ENCODE measurements at places on chromosomes 5 and 9. TPM values are rescaled to one million over a fixed set of nuclear protein-coding genes. Genes with fewer than 3 reads are reported as not detected.

DNA sequence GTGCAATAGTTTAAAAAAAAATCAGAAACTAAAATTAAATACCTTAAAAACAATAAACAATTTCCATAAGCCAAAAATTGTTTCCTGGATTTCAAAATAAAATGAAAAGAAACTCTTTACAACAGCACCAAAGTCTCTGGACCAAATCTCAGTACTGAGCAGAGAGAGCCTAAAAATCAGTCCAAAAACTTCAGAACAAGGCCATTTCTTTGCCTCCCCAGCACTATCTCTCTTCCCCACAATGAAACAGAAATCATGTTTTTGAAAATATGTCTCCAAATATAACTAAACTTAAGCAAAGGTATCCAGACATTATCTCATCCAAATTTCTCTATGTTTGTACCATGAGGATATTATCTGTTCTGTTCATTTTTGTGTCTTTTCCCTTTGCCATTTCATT, 1.0 kb downstream of the FREM1 start:
- DNase-seq: no peak

Gene TLE1
- total RNA-seq: 74.1 TPM

DNA sequence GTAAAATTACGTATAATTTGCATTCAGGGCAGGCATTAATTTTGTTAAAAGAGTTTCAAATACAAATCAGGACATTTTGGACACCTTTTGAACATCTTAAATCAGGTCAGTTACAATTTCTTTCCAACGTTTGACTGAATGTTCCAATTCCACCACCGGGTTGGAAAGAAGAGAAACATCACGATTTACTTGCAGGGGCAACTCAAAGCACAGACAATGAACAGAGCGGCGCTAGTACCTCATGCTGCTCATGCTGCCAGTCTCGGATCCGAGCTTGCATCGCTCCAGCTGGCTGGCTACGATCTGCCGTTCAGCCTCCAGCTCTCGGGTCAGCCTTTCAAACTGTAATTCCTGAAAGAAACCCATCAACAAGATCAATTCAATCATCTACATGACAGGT, 339.5 kb downstream of the CTNND2 start:
- no peak for DNase-seq

DNA sequence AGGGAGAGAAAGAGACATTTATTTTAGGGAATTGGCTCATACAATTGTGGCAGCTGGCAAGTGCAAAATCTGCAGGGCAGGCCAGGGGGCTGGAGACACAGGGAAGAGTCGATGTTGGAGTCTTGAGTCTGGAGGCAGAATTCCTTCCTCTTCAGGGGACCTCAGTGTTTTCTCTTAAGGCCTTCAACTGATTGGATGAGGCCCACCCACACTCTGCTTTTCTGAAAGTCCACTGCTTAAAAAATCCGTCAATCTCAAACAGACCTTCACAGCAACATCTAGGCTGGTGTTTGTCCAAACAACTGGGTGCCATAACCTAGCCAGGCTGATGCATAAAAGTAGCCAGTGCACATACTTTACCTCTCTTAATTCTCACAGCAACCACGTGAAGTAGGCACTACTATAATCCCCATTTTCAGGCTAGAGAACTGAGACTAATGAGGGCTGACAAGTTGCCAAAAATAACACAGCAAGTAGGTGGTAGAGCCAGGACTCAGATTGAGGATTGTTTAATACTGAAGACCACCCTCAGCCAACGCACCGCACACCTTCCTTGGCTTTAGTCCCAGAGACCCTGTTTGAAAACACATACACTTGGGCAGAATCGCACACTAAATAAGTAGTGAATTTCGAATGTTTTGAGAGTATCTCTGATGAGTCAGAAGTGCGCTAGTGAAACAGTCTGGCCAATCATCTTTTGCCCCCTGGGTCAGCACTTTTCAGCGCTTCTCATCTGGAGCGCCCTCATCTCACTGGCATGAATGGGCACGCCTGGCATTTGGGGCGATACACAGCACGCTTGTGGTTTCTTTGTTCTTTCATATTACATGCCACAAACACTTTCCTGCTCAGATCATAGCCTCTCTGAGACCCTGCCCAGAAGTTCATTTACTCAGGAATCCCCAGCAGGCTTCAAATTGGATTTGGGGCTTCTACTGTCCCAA, 591.4 kb downstream of the CCDC171 start:
- DNase-seq: no peak

DNA sequence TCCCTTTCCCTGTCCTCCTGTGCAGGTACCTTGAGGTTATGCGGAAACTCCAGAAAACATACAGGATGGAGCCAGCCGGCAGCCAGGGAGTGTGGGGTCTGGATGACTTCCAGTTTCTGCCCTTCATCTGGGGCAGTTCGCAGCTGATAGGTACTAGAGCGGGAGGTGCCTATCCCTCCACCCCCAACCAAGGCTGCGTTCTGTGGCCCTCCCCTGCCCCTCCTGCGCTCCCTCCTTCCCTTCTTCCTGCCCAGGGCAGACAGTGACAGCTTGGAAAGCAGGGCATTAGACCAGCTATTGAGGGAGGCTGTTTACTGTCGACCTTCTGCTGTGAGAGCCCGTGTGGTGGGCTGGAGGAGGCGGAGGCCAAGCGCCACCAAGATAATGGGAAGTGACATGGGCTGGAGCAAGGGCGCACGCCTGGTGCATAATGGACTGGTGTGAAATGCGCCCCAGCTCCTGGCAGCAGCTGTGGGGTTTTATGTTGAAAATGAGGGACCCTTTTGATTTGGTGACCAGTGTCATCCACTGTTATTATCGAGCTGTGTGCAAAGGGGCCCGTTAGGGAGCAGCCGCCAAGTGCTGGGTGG, 25.3 kb downstream of the PTPA start:
- DNase-seq: no peak

GRCh38 chr5:155101697-155102096, 88.1 kb downstream of the KIF4B start:
- DNase-seq: no peak

Gene FAXDC2
- total RNA-seq: 43.9 TPM

GRCh38 chr9:125134976-125135375, 8.4 kb downstream of the SCAI start:
- no peak for DNase-seq

GRCh38 chr9:114311571-114312512, 11.1 kb upstream of the ORM1 start:
- DNase-seq: no peak

GRCh38 chr5:158482125-158482524, 617.6 kb downstream of the EBF1 start:
- DNase-seq: no peak

Gene LHFPL2
- total RNA-seq: 72.6 TPM

Gene FBXW2
- total RNA-seq: 79.7 TPM

Gene NR5A1
- not detected for total RNA-seq

DNA sequence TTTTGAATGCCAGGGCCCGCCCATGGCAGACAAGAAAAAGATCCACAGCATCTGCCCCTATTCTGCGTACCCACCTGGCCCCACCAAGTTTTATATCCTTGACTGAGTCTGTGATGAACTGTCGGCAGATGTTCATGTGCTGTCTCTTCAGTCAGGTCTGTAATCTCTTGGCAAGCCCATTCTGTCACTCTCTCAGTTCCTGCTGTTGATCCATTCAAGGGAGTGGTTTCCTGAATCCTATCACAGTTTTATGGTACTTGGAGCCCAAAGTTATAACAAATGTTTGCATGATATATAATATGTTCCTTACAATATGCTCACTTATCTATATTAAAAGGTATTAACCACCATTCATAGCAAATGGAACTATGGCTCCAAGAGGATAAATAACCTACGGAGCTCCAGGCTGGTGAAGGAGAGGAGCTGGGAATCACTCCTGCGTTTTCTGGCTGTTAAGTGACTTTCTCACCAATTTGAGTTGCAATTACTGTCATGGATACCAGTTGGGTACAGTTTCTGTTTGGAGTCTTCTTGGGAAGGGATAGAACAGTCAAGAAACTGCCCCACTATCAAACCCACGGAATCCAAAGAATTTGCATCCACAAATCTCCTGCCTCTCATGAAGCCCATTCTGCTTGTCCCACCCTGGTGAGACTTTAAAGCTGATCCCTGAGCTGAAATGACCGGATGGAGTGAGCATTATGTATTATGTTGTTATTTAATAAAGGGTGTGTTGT, 103.4 kb upstream of the SPRY4 start:
- DNase-seq: no peak

- DNase-seq: no peak
These were observed 17.4 kb downstream of the GPX3 start for GRCh38 chr5:151037561-151038411.

Gene SH3GL2
- not detected for total RNA-seq

GRCh38 chr5:126433701-126434100, 10.5 kb downstream of the GRAMD2B start:
- DNase-seq: no peak

DNA sequence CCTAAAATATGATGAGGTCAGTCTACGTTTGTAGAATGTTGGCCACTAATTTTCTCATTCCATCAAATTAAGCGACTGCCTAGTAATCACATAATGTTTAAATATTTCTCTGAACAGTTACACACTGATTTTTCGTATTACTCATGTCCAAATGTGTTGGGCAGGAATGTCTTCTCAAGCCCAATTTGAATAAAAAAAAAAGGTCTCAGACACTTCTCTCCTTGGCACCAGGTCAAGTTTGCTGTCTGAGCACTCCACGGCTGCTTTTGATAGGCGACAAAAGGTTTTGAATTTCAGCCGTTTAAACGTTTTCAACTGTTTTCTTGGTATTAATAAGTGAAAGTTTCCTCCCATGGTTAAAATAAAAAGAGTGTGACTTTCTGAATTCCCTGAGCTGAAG, 542.1 kb downstream of the IRX1 start:
- DNase-seq: no peak

DNA sequence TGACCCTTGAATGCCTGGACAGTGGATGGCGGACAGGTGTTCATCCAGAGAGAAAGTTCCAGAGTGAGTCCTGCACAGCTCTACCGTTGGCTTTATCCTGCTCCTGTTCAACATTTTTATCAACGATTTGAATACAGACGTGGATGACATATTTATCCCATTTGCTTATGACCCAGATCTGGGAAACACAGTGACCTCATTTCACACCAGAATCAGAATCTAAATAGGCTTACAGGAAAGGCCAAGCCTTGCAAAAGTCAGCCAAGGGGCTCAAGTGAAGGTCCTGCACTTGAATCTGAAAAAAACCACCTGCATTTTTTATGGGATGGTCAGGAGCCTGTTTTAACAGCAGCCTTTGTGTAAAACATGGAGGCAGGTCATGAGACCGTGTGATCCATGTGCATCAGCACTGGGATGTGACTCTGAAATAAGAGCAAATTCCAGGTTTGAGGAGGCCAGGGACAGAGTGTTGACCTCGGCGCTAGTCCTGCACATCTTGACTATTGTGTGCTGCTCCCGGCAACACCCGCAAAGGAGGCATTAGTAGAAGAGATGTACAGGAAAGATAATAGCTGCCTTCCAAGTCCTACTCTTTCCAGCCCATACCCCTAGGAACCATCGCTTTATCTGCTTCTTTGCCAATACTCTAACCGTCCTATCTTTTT, 18.5 kb downstream of the PDZD2 start:
- no peak for DNase-seq

Data from thoracic aorta (tissue), 2 donors.